ENCODE measurements at places on chromosomes 1 and 21.

DNA sequence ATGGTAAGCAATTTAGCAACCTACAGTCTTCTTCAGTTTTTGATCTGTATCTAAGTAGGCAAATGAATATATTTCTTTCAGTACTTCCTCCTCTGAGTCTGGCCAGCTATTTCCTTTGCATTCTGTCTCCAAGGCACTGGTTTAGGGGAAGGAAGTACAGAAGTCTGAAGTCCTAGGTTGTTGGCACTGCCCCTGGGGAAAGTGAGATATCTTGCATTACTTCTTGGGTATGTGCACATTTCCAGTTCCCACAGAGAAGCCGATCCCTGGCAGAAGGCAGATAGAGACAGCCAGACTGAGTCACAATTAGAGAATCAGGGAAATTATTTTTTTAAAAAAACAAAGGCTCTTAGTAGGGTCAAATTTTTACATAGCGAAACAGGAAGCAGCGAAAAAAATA, 98.8 kb downstream of the RASAL2 start:
- no peak for DNase-seq

GRCh38 chr1:61318319-61319125, 236.2 kb downstream of the NFIA start:
- no peak for DNase-seq

DNA sequence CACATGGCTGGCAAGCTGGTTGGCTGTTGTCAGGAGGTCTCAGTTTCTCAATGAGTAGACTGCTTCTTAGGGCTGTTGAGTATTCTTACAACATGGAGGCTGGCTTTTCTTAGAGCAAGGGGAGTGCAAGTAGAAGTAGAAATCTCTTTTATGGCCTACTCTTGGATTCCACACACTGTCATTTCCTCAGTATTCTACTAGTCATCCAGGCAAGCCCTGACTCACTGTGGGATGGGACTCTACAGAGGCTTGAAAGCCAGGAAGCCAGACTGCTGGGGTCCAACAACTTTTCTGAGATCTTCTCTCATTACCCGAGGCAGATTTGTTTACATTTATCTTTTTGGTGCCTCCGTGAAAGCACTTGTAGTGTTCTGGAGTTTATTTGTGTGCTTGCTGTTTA, 196.2 kb upstream of the APP start:
- DNase-seq, result no peak

DNA sequence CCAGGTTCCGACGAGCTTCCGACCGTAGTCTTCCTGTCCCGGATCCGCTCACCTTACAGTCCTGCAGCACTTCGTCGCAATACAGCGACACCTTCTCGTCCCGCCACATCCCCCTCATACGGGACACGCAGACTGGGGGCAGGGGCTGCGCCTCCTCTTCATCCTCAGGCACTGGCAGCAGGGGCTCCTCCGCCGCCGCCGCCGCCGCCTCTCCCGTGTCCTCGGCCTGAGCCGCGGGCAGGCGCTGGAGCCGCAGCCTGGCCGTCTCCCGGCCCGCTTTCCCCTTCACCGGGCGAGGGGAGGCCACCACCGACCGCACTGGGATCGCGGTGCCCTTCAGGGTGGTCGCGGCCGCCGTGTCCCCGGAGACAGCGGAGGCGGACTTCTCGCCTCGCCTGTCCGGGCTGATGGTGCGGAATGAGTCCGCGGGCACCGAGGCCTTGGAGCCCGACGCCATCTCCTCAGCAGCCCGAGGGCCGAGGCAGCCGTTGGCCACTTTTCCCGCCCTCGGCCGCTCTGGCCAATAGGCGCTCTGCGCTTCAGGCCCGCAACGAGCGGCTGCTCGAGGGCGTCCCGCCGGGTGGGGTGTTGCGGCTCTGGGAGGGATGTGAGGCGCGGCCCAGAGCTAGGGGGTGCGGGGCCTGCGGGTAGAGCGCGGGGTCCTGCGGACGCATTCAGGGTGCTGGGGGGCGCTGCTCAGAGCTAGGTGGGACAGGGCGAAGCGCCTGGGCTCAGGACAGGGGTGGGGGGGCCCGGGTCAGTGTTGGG, at the start of gene SHCBP1L:
TSS of gene SHCBP1L (minus strand) at position 490 of the 768 bp plus-strand sequence. CDS start at position 457, 33 bp downstream.
- no peak for DNase-seq

DNA sequence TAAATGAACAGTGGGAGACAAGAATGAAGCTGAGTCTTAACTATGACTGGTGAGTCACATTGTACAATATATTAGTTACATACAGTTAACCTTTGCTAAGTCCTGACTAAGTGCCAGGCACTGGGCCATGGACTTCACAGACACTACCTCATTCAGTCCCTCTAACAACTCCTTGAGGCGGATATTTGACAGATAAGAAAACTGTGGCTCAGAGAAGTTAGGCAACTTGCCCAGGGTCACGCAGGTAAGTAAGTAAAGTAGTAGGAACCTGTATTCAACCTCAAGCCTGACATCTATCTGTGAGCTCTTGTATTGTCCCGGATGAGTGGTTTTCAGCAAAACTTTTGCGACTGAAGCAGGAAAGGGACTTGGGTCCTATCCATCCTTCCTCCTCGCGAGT, 62.1 kb downstream of the GNG12 start:
- DNase-seq, result no peak

GRCh38 chr1:41218152-41218551, 24.0 kb downstream of the SCMH1 start:
- no peak for DNase-seq

DNA sequence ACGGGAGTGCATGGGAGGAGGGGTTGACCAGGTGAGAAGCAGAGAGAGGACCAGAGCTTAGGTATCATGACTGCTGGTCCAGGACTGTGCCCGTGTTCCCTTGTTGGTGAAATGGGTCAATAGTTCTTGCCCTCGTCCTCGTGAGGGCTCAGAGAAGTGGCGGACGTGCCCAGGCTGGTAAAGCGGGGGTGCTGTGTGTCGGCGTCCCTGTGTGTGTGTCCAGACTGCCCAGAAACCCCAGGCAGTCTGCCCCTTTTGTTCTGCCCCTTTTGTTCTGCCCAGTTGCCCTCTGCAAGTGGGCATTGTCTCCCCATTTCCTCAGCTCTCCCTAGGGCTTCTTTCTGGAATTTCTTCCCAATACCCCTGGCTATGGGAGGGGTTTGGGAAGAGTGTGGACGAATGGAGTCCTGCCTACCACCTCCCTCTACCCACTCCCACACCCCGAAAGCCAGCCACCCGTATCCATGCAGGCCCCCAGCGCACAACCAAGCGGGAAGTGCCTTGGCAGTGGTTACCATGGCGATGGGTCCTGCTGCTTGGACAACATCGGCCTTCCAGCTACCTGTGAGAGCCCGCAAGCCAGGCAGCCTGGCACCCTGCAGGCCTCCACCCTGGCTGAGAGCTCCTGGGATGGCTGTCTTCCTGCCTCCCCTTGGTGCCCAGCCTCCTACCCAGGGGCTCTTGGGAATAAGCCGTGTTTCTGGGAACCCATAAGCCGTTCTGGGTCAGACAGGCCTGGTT, 34.7 kb downstream of the ACOT11 start:
- no peak for DNase-seq

- no peak for DNase-seq
These were observed 13.3 kb downstream of the F3 start for GRCh38 chr1:94528299-94528698.

DNA sequence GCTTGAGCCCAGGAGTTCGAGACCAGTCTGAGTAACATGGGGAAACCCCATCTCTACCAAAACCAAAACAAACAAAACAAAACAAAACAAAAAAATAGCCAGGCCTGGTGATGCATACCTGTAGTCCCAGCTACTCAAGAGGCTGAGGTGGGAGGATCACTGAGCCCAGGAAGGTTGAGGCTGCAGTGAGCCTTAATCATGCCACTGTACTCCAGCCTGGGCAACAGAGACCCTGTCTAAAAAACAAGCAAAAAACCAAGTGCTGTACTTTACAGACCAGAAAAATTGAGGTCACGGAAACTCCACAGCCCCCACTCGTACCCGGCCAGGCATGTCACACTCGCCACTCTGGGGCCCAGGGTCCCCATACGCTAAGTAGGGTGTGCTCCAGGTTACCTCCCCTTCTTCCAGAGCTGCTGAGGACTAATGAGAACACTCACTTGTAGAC, 22.9 kb downstream of the ATP2B4 start:
- DNase-seq, result no peak

GRCh38 chr21:39071623-39072214, 111.5 kb downstream of the PSMG1 start:
- no peak for DNase-seq

DNA sequence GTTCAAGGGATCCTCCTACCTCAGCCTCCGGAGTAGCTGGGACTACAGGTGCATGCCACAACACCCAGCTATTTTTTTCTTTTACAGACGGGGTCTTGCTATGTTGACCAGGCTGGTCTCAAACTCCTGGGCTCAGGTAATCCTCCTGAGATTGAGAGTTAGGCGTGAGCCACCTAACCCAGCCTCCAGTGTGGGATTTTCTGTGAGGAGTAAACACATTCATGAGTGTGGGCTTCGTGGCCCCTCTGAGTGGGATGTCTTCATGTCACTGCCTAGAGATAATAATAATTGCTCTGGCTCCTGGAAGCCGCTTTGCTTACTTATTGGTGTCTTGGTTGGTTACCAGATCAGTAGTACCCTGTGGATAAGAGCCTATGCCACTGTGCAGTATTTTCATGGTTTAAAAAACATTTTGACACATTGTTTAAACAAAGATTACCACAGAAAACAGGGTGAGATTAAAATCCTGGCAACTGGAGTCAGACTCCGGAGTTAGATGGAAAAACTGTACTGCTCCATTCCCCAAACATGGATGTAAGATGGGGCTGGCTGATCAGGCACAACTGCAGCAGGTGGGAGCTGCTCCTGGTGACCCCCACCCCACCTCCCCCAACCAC, 159.1 kb upstream of the RAB4A start:
- DNase-seq, result no peak

DNA sequence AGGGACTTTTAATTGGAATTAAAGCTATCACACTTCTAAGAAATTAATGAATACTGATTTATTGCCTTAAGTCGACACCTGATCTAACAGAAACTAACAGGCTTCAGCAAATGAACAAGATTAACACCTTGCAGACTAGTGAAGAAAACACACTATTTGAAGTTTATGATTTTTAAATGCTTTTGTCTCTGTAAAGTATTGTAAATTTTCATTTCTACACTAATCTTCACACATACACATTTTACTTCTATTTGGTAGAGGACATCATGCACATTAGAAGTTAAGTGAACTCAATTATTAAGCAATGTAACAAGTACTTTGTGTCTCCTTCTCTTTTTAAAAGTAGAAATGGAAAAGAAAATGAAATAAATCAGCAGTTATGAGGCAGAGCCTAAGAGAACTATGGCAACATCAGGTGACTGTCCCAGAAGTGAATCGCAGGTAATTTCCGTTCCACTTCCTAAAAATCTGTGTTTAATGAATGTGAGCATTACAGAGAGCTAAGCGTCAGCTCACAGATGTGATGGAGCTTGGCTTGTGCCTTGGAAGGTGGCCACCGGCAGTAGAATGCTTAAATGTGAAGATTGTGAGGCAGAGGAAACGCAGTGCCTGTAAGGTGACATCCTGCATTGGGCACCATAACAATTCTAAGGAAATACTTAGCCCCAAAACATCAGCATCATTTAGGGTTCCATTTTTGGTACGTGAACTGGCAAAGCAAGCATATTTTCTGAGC, 1.2 kb downstream of the PRMT2 start:
- DNase-seq, result no peak

DNA sequence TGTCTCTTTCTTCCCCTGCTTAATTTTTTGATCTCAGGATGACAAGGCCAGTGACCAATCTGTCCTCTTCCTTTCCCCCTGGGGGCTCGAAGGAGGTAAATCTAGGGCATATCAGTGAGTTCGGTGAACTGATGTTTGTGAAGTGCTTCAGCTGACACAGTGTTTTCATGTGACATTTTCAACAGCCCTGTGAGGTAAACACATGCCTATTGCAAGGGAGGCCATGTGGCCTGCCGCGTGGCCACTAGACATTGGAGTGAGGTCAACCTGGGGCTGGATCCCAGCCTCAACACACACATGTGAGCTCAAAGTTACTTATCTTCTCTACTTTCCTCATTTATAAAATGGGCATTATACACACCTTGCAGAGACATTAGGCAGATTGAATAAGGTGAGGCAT, 126.3 kb downstream of the PLPP3 start:
- DNase-seq, result no peak

- no peak for DNase-seq
These were observed 24.2 kb downstream of the CYP4A22 start for GRCh38 chr1:47161298-47162040.

- no peak for DNase-seq
These were observed 2.0 kb downstream of the TFF2 start for GRCh38 chr21:42348762-42349161.

All from SW 1271 (cell line).